ENCODE measurements at places on chromosomes 5 and 9. TPM values are rescaled to one million over a fixed set of nuclear protein-coding genes. Genes with fewer than 3 reads are reported as not detected.

GRCh38 chr9:112084334-112084733, 90.8 kb downstream of the SUSD1 start:
- DNase-seq: no peak

The MYMK gene
- not detected for total RNA-seq

The STRBP gene
- total RNA-seq: 49.9 TPM

- no peak for DNase-seq
Observed at GRCh38 chr9:14135421-14135820, 178.5 kb downstream of the NFIB start.

DNA sequence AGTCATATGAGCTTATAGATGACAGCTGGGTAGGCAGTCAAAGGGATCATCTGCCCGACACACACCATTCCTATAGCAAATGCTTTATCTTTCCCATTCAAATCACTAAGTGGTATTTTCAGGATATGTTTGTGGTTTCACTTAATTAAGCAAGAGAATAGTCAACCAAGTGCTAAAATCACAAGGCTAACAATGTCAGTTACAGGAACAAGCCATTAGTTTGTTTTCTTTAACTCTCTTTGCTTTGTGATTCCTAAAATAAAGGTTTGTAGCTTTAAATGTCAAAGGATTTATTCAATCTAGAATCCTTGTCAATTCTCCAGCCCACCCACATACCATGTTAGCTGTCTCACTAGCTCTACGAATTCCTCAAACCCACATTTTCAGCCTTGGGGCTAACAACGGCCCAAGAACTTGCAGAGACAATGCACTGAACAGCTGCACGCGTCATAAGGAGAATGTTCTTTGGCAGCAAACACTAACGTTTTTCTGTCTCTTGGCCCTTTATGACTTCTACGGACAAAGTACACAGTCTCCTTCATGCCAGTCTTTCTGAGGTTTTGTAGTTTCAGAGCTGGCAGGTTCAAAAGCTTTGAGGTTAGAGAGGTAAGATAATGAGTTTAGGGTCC, 56.6 kb downstream of the ELAVL2 start:
- DNase-seq: no peak

- DNase-seq: no peak
Observed at GRCh38 chr5:84287951-84288350, 96.7 kb downstream of the EDIL3 start.

DNA sequence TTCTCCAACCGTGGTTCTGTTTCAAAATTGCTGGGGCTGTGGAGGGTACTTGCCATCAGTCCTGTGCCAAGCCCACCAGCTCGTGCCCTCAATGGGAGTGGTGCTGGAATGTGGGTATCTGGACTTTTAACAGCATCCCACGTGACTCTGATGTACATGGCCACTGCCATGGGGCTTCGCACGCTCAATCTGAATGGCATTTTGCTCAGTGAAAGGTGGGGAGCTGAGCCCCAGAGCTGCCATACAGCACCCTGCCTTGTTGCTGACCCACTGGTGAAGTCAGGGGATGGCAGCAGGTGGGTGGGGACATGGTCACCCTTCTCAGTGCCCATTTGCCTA, 16.6 kb upstream of the SYNPO start:
- no peak for DNase-seq

DNA sequence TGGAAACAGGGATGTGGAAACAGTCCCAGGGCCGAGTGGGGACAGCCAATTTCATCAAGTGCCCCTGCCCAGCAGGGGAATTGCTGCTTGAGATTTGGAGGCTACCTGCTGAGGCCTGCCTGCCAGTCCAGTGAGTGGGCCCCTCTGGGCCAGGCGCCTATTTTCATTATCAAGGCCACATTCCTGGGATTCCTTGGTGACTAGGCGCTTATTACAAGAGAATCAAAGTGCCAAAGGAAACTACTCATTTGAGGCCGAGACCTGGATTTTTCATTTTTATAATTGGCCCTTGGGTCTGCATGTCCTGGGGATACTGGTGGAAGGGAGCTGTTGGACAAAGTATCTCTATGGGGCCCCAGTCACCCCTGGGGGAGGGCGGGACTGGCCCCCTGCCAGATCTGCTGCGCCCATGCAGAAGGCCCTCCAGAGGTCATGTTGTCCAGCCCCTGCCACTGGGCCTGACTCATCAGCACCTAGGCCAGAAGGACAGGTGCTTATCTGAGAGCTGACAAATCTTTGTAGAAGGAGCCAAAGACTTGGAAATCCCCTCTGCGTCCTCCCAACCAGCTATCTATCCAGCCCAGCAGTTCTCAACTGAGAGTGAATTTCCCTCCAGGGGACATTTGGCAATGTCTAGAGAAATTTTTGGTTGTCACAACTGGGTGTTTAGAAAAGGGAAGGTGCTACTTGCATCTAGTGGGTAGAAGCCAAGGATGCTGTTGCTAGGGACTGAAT, 45.6 kb downstream of the FOXI1 start:
- peak; percentile 65 for DNase-seq

The KIF27 gene
- total RNA-seq: 1.8 TPM

DNA sequence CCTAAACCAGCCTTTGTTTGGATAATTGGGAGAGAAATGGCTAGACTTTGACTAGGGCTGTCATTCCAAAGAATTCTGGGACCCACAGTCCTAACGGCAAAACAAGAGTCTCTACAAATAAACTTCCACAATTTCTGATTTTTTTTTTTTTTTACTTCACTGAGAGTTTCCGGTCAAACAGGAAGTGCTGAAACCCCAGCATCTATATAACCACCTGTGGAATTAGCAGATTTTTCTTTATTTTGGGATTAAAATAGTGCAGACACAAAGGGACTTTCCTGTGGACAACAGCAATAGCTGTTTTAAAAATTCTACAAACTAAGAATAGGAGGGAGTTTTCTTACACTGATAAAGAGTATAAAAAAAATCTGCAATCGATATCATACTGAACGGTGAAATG, 157.4 kb downstream of the ARSB start:
- no peak for DNase-seq

The ARSI gene
- 3.6 TPM for total RNA-seq

- DNase-seq: no peak
Observed at GRCh38 chr9:36993933-36994764, 39.9 kb downstream of the PAX5 start.

DNA sequence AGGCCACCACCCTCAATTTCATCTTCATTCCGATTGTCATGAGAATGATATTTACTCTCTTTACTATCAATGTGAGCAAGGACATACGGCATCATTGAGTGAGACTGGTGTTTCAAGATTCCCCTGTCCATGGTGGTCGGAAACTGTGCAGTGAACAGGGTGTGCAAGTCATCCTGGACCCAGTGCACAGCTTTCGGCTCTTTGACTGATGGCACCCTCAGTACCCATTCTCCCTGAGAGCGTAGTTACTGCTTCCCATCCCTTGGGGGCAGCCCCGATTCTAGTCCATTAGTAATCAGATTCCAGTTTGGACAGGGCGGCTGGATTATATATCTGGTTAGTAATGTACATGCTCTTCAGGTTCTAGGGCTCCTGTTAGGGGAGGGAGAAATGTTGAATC, 61.7 kb upstream of the SUB1 start:
- no peak for DNase-seq

GRCh38 chr9:75599126-75599525, 291.3 kb upstream of the PCSK5 start:
- no peak for DNase-seq

The PTGES gene
- total RNA-seq: 1.2 TPM

The LHX3 gene
- not detected for total RNA-seq

The SEMA6A gene
- 207 TPM for total RNA-seq

DNA sequence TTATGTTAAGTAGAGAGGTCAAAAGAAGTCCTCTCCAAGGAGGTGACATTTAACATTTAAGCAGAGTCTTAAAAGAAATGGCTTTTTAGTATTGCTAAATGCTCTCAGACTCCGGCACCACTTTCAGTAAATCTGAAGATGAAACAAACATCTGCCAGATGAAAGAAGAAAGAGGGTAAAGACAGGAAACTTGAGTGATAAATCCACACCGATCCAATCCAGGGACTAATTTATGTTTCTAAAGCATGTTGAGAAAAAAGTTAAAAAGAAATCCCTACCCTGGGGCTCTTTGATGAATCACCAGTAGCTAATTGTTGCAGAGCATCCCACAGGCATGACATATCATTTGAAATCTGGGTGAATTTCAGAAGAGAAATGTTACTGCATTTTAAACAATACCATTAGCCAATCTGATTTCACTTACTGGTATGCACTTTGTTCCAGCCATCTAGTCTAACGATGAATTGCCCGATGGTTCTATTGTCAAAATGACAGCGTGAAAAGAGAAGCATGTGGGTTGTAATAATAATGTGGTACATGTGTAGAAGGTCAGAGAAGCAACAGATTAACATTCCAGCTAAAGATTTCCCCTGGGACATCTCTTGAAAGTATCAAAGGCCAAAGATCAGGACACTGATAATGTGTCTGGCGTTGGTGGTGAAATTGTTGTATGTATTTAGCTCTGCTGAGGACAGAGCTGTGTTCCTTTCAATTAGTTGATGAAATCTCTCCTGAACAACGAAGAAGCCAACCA, 485.7 kb downstream of the CSNK1G3 start:
- no peak for DNase-seq

The CDH9 gene
- total RNA-seq: 0.90 TPM

The TOMM5 gene
- total RNA-seq: 157 TPM

The CEL gene
- total RNA-seq: 0.87 TPM

DNA sequence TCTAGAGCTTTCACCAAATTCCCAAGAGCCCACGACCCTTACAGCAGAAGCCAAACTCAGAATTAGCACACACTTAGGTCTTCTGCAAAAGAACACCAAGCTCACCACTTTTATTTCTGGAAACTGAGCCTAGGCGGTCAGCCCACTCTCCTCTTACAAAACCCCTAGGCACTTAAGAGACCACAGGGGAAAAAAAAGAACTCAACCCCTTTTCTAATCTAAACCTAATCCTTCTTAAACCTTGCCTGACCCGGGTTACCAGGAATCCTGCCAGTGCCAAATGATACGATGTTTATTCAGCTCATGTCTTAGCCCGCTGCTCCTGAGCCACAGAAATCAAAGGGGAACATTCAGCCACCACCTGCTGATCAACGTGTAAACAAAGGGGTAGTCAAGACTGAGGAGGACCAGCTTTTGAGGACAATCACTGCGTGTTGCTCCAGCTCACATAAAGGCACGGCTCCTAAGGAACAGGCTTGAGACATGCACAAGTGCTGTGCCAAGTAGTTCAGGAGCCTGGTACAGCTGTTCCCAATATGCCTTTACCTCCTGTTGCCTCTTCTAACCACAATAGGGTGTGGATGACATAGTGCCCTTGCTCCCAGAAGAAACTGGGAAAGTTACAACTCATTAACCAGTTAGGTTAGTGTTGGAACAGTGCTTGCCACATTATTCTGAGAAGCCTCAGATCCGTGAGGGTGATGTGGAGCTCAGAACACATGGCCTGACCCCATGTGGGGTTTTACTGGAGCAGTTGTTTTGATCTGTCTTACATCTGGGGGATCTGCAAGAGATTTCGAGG, 49.3 kb downstream of the ZFAND5 start:
- DNase-seq: peak; percentile 25

The ADGRD2 gene
- not detected for total RNA-seq

GRCh38 chr9:133918111-133918813, 73.9 kb downstream of the VAV2 start:
- DNase-seq: no peak

The PITX1 gene
- total RNA-seq: not detected

- DNase-seq: no peak
Observed at GRCh38 chr5:51382521-51383130, 622 bp upstream of the ISL1 start.

DNA sequence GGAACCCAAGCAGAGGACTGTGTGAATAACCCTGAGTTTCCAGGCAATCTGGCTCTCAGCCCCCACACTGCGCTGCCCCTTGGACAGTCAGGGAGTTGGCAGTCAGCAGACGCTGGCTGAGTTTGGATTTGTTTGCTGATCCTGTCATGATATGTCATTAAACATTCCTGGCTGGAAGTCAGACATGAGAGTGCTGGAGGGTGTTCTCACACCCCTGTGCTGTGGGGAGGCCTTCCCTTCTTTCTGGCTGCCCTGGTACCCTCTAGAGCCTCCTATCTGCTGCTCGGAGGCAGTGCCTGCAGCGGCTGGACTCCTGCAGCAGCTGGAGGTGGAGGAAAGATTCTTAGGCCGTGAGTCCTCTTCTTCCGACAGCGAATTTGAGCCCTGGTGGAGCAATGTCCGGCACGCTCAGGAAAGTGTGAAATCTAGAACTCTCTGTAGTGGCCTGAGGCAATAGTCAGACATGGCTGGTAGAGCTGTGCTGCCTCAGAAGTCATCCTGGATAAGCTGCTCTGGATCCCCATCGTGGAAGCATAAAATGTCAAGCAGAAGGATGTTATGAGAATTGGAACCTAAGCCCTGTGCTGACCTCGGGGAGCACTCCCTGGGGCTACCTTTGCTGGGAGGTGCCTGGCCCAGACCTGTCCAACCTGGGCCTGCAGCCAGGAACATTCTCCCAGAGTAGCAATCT, 72.0 kb downstream of the PDE8B start:
- DNase-seq: peak; percentile 39

- DNase-seq: no peak
Observed at GRCh38 chr9:111980398-111980797, 83.8 kb downstream of the UGCG start.

The PTGDS gene
- 2.0 TPM for total RNA-seq

DNA sequence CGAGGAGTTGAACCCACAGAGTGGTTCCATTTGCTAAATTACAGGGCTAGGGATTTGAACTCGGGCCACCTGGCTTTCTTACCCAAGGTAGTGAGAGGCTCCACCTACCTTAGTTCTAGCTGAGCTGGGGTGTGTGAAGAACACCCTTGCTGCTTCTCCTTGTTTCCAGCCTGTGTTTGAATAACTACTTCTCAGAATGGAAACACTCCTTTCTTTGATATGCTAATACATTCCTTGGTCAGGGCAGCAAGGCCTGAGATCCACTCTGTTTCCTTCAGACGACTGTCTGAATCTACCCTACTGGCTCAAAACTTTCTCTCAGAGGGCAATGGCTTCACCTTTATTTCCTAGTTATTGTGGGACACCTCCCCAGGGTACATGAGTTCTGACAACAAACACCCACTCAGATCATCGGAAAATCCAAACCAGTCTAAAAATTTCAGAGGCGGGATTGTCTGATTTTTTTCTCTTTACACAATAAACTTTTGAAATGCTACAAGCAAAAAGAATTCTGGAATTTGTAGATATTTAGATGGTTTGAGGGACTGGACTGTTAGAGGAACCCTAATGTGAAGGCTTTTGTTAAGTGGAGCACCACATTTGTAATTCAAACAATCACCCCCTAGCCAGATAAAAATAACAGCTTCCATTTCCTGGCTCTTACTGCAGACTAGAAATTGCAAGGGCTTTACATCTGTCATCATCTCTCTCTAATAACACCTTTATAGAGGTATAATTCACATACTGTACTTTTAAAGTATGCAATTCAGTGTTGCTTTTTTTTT, 4.0 kb upstream of the ATP6V1G1 start:
- DNase-seq: peak; percentile 72

The FOXD4 gene
- total RNA-seq: 0.26 TPM

The GFRA3 gene
- total RNA-seq: 1.0 TPM

DNA sequence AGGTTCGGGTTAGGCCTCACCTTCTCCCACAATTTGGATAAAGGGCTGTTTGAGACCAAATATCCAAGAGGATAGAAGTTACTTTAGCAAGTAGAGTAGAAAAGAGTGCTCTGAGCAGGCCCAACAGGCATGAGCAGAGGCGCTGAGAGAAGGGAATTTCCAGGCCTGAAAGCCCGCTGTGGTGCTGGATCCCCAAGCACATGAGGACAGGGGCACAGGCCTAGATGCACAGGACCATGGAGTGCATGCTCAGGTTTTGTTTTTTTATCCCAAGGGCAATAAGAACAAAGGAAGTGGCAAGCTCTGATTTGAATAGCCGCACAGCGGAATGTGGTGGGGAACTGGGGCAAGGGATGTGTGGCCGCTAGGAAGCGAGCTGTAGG, 33.3 kb downstream of the OSMR start:
- no peak for DNase-seq

Measured in H7 (cell line).